ENCODE measurements at places on chromosomes 6 and 20. TPM values are rescaled to one million over a fixed set of nuclear protein-coding genes. Genes with fewer than 3 reads are reported as not detected.

DNA sequence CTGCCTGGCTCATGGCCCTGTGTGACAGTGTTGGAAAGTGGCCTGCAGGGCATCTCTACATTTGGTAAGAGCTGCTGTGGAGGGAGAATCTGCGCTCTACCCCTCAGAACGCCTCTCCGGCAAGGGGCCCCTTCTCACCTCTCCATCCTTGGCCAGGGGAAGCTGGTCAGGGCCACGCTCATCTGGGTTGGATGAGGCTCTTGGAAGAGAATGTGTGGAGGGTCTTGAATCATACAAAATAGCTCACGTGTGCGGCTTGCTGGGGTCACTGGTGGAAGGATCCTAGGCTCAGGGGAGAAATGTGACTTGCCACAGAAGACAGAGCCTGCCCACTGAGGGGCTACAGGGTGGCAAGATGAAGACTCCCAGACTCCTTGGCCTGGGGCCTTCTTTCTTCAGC, 105.0 kb downstream of the SCML4 start:
- no peak for DNase-seq

GRCh38 chr6:54598787-54599313, 247.7 kb upstream of the FAM83B start:
- DNase-seq = no peak

DNA sequence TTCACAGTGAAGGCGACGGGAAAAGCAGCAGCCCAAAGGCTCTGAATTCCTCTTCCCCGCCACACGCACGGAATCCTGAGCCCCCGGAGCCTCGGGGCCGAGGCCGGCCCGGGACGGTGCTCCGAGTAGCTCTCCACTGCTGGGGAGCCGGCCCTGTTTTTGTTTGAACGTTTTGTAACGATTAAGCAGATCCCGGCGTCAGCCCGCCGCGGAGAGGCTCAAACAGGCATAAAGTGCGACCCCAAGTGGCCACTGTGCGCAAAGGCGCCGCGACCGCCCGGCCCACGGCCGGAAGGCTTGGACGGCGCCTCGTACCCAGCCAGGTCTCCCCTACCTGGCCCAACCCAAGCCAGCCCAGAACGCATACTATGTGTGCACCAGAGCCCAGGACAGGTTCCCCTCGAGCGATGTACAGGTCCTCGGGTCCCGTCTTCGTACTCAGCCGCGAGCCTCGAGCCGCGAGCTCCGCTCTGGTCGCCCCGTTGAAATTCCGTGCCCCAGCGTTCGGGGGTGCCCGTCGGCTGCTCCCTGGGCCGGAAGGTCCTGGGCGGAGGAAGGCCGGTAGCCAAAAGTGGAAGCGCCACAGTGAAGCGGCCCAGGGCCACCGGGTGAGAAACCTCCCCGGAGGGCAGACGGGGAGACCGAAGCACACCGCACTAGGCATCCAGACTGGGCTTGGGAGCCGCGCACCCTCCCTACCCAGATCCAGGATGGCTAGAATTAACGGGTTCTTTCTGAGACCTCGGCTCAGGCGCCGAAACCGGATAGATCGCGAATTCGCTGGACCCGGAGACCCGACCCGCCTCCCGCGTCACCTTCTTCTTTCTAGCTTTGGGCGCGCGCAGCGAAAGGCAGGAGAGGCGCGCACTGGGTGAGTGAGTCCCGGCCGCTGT, 1.2 kb upstream of the MAFB start:
- peak; percentile 95 for DNase-seq

- no peak for DNase-seq
Observed at GRCh38 chr6:147322299-147323162, 118.3 kb downstream of the STXBP5 start.

DNA sequence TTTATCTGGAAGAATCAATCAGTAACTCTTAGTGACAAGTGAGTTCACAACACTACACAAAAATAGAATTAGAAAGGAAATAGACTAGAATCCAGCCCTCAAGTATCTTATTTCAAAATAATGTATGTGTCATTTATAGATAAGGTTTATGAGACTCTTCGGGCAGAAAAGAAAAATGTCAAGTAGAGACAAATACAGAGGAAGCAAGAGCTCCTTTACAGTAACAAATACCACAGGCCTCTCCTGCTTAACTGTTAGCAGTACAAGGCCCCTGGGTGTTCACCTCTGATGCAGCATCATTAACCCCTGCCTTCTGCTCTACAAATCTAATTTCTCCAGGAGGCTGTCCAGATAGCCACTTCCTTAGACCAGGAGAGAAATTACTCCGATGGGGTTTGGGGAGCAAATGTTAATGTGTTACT, 76.7 kb downstream of the UBE3D start:
- DNase-seq = no peak

DNA sequence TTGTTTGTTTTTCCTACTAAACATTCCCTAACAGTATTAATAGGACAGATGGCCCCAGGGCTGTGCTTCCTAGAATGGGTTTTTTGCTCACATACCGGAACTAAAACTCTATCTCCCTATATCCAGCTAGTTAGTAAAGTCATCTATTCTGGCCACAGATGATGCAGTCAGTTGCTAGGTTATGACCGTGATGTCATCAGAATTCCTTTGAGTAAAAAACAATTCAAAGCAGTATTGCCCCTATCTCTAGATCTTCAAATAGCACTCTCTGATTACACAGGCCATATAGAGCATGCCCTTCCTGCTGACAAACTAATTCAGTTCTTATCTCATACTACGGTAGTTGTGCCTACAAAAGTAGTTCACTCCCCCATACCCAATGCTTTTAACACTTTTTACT, 17.9 kb upstream of the ZNF451 start:
- DNase-seq = no peak

DNA sequence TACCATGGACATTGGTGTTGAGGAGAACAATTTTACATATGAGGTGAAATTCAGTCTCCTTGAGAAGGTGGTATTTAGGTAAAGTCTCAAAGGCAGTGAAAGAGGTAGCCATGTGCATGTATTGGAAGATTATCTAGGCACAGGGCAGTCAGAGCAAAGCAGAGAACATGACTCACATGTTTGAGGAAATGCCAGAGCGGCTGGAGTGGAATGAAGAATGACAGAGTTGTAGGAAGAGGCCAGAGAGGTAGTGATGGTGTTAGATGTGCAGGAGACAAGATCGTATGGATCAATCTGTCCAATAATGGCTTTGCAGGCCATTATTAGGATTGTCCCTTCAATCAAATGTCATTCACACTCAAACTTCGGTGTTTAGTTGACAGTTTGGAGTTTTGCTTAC, 449.4 kb upstream of the PTCHD4 start:
- no peak for DNase-seq

DNA sequence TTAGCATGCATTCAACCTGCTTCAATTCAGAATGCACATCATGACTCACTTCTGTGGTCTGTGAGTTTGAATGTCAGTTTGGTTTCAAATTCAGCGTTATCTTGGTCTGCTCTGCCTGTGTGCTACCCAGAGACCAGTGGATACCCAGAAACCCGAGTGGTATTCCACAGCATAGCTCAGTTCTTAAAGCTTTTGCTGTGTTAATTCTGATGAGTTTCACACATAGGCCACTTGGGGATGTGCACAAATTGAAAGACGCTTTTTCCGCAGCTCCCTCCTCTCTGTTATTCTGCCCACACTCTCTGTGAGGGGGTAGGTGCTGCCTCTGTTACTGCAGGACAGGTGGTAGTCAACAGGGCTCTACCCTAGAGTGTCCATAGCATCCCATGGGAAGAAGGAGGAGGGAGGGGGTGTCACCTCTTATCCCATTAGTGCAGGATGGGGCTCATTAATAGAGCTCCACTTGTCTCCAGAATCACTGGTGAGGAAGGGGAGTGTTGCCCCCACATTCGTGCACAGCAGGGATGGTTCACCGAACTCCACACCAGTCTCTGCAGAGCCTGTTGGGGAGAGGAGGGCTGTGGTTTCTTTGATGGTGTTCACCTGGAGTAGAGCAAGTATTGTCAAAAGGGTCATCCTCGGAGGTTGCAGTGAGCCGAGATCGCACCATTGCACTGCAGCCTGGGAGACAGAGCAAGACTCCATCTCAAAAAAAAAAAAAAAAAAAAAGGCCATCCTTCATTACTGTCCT, 29.2 kb upstream of the SDCBP2 start:
- no peak for DNase-seq

- DNase-seq = no peak
Observed at GRCh38 chr20:44600758-44601201, 18.4 kb downstream of the PKIG start.

- no peak for DNase-seq
Observed at GRCh38 chr20:4021906-4022305, 6.5 kb upstream of the RNF24 start.

- DNase-seq = peak; percentile 89
Observed at GRCh38 chr20:51750037-51750769, 18.0 kb downstream of the ATP9A start.

DNA sequence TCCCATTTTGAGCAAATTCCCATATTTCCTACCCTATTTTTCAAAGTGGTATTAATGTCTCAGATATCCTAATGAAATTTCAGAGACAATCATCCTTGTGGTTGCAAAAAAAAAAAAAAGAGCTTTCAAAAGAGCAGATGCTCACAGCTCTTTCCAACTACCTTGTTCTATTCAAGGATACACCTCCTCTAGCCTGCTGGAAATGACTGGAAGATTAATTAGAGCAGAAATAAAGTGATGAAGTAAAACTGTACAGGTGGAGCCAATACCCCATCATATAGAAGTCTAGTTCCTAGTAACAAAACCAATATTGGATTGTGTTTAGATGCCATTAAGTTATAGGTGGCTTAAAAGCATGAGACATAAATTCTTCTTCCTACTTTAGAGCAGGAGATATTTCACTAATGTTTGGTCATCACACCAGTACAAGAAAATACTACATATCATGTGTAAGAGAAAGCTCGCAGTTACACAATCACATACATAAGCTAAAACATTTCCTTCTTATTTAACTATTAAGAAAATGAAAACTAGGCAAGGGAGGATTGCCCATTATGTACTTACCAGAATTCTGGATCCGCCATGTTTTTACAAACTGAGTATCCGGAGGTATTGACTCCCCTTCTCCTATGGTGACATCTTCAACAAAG, 42.4 kb downstream of the ILRUN start:
- no peak for DNase-seq

The SLC32A1 gene
- total RNA-seq = not detected

The CYP21A2 gene
- total RNA-seq = 2.3 TPM

The NMBR gene
- total RNA-seq = not detected

The PHACTR1 gene
- 33.9 TPM for total RNA-seq

The OR2J3 gene
- total RNA-seq = not detected

The RBPJL gene
- total RNA-seq = not detected

The SIM1 gene
- total RNA-seq = not detected

The MLIP gene
- total RNA-seq = 2.6 TPM

The BTN1A1 gene
- total RNA-seq = not detected
